Cardiac septum (tissue), 1 donor: ENCODE measurements at places on chromosomes 1 and 21. TPM values are rescaled to one million over a fixed set of nuclear protein-coding genes. Genes with fewer than 3 reads are reported as not detected.

Gene TTC39A
- 20.3 TPM for total RNA-seq

Gene FAM20B
- 54.6 TPM for total RNA-seq

Gene VCAM1
- total RNA-seq, result 6.9 TPM

Gene CSMD2
- total RNA-seq, result 0.70 TPM

Gene SHE
- total RNA-seq, result 16.8 TPM

Gene SLC19A1
- 2.7 TPM for total RNA-seq

Gene C1orf185
- not detected for total RNA-seq

Gene KCNK2
- total RNA-seq, result 0.11 TPM

Gene SLC30A2
- 5.0 TPM for total RNA-seq

Gene RORC
- total RNA-seq, result 5.9 TPM

Gene DMBX1
- total RNA-seq, result not detected

GRCh38 chr1:50858761-50859160 lies 101.3 kb downstream of the FAF1 start:
- DNase-seq, result no peak

DNA sequence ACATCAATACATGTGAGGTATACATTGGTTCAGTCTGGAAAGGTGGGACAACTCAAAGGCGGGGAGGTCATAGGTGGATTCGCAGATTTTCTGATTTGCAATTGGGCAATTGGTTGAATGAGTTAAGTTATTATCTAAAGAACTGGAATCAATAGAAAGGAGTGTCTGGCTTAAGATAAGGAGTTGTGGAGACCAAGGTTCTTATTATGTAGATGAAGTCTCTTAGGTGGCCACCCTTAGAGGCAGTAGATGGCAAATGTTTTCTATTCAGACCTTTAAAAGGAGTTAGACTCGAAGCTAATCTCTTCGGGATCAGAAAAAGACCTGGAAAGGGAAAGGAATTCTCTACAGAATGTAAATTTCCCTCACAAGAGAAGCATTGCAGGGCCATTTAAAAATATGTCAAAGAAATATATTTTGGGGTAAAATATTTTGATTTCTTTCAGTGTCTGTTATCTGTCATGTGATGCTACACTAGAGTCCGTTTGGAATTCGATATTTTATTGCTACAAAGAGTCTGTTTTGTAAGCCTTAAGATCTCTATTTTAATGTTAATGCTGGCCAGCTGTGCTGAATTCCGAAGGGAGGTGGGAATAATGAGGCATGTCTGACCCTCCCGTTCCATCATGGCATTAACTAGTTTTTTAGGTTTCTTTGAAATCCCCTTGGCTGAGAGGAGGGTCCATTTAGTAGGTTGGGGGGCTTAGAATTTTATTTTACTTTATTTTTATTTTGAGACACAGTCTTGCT lies 265.1 kb downstream of the PTPRU start:
- DNase-seq, result no peak

GRCh38 chr1:160394673-160395072 lies 5.7 kb upstream of the VANGL2 start:
- DNase-seq, result no peak

- no peak for DNase-seq
Observed at GRCh38 chr1:152996633-152997400, 4.7 kb upstream of the SPRR3 start.

DNA sequence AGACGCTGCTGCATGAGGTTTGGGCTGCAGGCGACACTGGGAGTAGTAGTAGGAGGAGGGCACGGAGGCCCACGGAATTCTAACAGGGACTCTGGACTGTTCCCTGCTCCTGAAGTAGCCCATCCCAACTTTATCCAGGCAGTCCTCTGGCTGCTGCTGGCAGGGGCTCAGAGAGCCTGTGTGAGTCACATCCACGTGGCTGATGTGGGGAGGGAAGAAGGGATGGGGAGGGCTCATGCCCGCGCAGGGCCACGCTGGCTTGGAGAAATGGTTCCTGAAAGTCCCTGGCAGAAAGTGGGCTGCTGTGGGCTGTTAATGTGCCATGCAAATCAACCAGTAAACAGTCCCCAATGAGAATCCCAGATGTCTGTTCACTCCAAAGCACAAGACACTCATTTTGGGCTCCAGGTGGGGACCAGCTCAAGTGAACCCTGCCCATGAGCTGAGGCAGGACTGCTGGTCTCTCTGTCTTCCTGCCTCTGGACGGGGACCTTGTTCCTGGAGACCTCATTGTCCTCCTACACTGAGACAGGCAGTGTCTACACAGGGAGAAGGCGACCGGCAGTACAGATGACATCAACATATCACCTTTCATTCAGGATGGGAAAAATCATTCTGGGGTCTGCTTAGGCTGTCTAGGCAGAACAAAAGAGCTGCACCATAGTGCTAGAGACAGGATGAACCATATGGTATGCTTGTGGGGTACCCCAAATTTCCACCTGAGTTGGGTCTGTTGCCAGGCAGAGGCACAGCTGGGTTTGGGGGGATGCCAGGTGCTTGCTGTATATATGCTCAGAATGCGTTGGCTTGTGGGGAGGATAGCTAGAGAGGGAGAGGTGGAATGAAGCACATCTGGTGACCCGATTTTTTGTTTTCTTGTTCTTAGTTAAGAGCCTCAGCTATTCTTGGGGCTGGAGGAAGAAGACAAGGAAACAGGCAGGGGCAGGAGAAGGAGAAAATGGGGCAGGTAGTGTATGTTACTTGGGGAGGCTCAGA lies 57.9 kb upstream of the FMOD start:
- peak; percentile 90 for DNase-seq

DNA sequence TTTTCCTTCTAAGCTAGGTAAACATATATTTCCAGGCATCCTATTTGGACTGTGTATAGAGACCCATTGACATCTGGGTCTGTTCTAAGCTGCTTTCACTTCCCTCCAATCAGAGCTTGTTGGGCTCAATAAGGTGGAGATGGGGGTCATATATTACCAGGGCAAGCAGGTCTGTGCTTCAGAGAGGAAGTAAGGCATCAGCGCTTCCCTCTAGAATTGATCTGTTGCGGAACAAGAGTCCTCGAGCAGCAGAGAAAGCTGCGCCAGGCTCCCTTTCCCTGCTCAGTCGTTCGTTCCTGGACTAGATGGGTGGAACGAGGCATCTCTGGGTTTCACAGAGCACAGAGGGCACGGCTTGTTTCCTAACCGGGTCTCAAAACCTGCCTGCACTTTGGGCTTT lies 63.5 kb downstream of the DISC1 start:
- no peak for DNase-seq

GRCh38 chr1:212225416-212225815 lies 59.8 kb upstream of the PPP2R5A start:
- DNase-seq, result no peak

DNA sequence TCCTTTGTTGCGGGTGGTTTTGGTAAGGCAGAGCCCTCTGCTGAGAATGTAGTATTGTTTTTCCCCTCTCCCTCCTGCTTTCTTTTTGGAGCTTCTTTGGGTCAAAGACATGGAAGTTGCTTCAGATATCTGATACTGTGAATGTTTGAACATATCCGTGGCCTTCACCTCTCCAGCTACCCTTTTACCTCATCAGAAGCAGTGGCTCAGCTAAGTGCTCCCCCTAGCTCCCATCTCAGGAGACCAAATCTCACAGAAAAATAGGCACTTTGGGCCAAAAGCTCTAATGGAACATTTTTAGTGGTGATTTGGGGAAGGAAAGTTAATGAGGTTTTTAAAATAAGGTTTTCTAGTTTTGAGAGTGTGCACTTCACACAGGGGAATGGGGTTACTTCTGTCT lies 6.3 kb downstream of the TMEM200B start:
- no peak for DNase-seq

GRCh38 chr1:24051206-24051945 lies 60.6 kb downstream of the MYOM3 start:
- no peak for DNase-seq

GRCh38 chr1:167829868-167830267 lies 84.1 kb downstream of the ADCY10 start:
- DNase-seq, result no peak

- no peak for DNase-seq
Observed at GRCh38 chr21:37263827-37264600, 3.1 kb downstream of the VPS26C start.

- DNase-seq, result no peak
Observed at GRCh38 chr1:47894410-47895278, 102.5 kb downstream of the TRABD2B start.

GRCh38 chr1:183873642-183874041 lies 68.7 kb downstream of the RGL1 start:
- no peak for DNase-seq

DNA sequence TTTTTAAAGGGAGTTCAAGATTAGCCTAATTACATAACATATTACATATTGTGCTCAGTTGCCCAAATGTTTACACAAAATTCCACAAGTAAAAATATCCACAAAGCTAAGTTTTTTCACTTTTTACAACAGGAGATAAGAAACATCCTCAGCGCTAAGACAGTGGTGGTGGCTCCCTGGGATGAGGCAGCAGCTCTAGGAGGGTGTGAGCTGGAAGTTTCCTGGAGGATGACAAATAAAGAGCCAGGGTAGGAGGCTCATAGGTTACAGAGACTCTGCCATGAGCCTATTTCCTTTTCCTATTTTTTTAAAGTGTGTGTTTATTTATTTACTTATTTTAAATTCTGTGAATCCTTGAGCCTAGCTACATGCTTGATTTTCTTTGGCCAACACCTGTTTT lies 91.7 kb downstream of the COL24A1 start:
- DNase-seq, result no peak

GRCh38 chr1:206557636-206558473 lies 50.5 kb downstream of the RASSF5 start:
- DNase-seq, result no peak

DNA sequence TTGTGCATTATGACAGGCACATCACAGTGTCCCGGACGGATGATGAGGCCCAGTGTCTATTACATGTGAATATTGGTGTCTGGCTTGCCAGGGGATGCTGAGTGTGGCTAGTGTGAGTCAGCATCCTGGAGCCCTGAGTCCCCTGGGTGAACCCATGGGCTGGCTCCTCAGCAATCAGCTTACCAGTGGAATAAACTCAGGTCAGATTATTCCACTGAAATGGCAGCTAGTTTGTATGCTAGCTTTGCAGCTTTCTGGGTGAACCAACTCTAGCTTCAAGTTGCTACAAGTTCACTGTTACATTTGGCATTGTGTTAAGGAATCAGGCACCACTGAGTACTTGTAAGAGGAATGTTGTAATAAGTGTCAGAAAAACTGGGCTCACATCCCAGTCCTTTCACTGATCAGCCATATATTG lies 23.9 kb upstream of the RPTN start:
- DNase-seq, result no peak

GRCh38 chr1:116493484-116494352 lies 77.1 kb downstream of the CD58 start:
- no peak for DNase-seq

GRCh38 chr1:36389999-36390398 lies 4.3 kb upstream of the STK40 start:
- no peak for DNase-seq
